ENCODE measurements at places on chromosomes 1 and 21.

DNA sequence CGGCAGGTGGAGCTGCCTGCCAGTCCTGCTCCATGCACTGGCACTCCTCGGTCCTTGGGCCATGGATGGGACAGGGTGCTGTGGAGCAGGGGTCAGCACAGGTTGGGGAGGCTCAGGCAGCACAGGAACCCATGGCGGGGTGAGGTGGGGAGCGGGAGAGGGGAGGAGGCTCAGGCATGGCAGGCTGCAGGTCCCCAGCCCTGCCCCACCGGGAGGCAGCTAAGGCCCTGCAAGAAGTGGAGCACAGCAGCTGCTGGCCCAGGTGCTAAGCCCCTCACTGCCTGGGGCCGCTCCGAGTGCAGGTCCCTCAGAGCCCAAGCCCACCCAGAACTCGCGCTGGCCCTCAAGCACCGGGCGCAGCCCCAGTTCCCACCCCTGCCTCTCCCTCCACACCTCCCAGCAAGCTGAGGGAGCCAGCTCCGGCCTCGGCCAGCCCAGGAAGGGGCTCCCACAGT lies 691 bp upstream of the GBP5 start:
- DNase-seq: no peak

DNA sequence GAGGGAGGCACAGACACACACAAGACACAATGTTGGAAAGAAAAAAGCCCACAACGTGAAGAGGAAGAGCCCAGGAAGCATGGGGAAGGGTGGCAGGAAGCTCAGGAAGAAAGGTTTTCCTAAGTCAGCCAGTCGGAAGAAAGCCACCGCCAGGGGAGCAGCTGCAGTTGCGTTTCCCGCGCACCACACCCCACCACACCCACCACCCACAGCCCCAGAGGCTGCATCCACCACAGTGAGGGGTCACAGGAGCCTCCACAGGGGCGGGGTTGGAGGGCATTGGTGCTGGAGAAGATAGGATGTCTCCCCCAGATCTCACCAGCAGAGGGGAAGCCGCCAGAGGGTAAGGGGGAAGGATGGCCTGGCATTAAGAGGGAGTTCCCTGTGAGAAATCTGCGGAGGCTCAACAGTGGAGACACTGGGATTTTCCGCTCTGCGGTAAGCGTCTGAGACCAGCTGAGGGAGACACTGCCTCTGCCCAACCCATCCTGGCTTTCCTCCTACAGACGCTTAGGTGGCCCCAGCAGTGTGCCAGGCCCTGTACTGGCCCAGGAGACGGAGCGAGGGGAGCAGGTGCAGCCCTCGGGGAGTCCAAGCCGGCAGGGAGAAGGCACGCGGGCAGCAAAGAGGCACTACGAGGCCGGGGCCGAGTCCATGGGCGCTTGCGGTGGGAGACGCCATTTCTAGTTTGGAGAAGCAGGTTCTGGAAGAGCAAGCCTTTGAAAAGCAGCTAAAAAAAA lies 19.8 kb downstream of the PGLYRP3 start:
- no peak for DNase-seq

GRCh38 chr1:225506727-225507126 lies 78.9 kb upstream of the LBR start:
- no peak for DNase-seq

GRCh38 chr1:245690156-245690690 lies 535.4 kb downstream of the KIF26B start:
- DNase-seq: no peak

GRCh38 chr1:202806845-202807450 lies 1.3 kb downstream of the KDM5B start:
- DNase-seq: peak; percentile 14

DNA sequence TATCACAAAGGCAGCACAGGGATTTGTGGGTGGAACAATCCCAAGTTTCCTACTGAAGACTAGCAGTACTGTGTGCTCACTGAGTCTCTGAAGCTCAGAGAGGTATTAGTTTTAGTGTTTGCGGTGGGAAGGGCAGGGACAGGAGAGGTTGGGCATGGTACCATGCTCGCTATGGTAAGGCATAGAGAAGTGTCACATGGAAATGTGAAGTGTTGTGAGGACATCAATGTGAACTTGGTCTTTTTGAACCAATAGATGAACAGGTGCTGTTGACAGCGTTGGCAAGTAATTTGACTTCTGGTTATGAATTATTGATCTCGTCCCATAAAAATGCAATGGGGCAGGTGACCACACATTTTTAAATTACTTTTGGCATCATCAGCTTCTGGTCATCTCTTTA lies 55.8 kb upstream of the ADAMTS1 start:
- no peak for DNase-seq

GRCh38 chr1:101259744-101260148 lies 22.9 kb downstream of the S1PR1 start:
- no peak for DNase-seq

GRCh38 chr21:38600106-38600505 lies 101.8 kb upstream of the ERG start:
- DNase-seq: no peak

- DNase-seq: no peak
Measured at GRCh38 chr21:39527067-39527595, 75.4 kb downstream of the SH3BGR start.

DNA sequence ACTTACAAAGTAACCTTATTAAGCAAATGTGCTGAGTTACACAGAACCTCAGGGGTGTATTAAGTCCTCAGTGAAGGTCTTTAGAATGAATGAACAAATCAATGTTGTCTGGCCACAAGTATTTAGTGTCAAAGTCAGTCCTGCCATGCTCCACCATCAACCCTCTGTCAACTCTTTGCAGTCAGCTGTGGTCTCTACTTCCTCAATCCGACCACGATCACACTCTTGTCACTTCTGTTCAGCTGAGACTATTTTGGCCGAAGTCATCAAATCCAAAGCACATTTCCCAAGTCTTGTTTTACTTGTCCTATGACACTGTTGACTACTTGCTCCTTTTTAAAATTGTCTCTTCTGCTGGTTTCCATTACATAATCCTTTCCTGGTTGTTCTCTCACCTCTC lies 173.5 kb downstream of the ST6GALNAC5 start:
- no peak for DNase-seq

DNA sequence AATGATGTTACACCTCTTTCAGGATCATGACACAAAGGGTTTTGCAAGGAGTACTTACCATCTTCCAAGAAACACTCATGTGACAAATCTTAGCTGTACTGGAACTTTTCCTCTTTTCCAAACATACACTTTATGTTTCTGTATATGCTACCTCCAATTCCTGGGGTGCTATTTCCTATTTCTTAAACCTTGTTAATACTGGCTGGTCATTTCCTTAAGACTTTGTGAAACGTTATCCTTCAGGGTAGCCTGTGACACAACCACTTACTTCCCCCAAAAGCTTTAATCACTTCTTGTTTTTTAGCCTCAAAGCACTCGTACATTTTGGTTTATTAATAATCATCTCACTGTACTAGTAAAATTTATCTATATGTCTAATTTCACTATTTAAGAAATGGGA lies 39.4 kb downstream of the OR10Z1 start:
- DNase-seq: no peak

DNA sequence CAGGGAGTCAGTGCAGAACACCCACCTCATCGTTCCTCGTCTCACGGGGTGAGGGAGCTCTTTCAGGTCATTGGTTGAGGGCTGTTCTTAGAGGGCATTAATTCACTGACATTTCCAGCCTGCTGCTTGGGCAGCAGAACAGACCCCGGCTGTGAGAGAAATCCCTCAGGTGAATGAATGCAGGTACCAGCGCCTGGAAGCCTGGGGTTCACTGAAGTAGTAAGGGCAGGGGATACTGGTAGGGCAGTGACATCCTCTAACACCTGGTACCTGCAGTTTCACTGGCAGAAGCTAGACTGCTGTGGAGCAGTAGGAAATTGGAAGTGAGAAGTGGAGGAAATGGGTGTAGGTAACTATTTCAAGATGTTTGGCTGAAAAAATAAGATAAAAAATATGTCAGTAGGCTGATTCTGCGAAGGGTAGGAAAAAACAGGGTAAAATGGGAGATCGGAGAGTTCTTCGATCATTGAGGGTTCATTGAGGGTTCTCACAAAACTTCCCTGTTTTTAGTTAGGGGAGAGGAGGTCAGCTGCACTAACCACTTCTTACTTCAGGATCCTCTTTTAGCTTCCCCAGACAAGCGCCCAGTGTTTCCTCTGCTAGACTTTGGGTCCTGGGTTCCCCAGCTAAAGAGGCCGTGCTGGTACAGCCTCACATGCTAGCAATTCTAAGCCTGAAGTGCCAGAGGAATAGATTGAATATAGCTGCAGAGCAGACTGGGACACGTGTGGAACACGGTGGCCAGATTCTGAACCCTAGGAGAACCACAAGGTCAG lies 55.2 kb downstream of the RNF220 start:
- no peak for DNase-seq

DNA sequence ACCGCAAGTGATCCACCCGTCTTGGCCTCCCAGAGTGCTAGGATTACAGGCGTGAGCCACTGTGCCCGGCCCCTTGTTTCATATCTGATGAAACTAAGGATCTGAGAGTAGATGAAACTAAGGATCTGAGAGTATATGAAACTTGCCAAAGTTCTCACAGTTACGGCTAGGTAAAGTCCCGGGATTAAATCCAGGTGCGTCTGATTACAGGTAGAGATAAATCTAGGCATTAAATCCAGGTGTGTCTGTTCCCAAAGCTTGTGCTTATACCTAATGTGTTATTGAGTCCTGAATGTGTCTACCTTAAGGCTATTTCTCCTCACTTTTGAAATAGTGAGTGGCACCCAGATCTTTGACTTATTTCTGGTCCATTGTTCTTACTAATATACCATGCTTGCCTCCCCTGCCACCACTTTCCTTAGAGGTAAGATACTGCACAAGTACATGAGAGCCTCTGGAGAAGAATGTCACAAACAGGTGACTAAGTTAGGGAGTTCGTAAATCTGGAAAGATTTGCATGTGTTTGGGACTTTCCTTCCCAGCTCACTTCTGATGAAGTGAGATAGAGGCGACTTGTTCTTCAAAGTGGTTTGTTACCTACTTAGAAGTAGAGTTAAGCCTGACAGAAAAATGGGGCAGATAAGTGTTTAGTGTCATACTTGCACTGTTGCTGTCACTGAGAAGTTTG lies 66.5 kb downstream of the AK4 start:
- DNase-seq: no peak

GRCh38 chr1:47178654-47179016 lies 11.2 kb downstream of the PDZK1IP1 start:
- DNase-seq: no peak

DNA sequence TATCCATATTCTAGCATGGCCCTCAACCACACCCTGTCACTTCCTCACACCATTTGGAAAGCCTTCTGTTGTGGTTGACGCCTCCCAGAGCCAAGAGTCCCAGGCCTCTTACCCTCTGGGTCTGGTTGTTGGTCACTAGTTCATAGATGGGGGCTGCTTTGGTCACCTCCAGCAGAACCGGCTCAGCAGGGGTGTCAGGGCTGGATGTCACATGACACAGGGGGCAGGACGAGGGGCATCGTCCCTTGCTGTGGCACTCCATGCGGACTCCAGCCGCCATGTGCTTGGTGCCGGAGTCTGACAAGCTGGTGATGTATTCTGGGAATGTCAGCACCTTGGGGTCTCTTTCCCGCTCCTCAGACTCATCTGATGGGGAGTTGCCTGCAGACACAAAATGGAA lies 270.1 kb downstream of the ASTN1 start:
- no peak for DNase-seq

DNA sequence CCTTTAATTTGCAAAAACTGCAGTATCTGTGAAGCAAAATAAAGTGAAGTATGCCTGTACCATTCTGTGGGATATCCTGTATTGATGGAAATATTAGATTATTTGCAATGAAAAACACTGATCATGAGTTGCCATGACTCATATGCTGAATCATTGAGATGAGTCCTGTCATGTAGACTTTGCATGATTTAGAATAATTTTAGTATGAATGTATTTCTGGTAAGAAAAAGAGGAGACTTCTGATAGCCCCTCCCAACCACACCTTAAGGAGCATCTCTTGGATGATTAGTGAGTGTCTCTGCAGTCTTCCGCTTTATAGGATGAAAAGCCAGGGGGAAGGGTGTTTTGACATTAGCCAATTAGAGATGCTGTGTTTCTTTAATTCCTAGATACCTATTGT lies 55.2 kb upstream of the PTGS2 start:
- DNase-seq: no peak

- no peak for DNase-seq
Measured at GRCh38 chr1:225509770-225510169, 81.9 kb upstream of the LBR start.

- DNase-seq: no peak
Measured at GRCh38 chr1:8157765-8158164, 131.7 kb upstream of the ERRFI1 start.

DNA sequence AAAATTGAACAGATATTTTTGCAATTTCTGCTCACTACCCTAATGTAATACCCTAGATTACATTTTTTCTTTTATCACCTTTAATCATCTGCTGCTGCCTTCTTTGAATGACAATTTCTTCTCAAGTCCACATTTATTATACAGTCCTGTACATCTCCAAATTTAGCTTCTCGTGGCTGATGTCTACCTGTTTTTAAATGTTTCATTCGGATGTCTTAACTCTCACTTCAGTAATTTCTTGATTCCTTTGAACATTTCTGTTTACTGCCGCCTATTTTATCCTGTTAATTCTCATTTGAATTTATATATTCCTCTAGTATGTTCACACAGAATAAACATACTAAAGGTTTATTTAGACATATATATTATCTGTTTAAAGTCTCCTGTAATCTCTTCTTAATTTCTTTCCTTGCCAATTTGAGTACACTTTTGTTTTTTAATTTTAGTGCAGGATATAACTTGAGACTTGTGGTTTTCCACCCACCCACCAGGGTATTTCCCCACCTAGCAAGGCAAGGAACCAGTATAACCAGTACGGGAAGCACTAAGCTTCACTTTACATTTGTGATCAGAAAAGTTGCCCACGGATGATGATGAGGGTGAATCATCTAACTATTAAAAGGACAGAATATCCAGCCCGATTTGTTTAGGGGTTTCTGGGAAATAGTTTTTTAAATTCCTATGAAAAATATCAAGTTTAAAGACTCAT lies 12.7 kb downstream of the INSL5 start:
- DNase-seq: peak; percentile 3

GRCh38 chr1:106456832-106457231 lies 599.6 kb upstream of the PRMT6 start:
- no peak for DNase-seq

- DNase-seq: no peak
Measured at GRCh38 chr1:198549866-198550265, 9.4 kb upstream of the ATP6V1G3 start.

DNA sequence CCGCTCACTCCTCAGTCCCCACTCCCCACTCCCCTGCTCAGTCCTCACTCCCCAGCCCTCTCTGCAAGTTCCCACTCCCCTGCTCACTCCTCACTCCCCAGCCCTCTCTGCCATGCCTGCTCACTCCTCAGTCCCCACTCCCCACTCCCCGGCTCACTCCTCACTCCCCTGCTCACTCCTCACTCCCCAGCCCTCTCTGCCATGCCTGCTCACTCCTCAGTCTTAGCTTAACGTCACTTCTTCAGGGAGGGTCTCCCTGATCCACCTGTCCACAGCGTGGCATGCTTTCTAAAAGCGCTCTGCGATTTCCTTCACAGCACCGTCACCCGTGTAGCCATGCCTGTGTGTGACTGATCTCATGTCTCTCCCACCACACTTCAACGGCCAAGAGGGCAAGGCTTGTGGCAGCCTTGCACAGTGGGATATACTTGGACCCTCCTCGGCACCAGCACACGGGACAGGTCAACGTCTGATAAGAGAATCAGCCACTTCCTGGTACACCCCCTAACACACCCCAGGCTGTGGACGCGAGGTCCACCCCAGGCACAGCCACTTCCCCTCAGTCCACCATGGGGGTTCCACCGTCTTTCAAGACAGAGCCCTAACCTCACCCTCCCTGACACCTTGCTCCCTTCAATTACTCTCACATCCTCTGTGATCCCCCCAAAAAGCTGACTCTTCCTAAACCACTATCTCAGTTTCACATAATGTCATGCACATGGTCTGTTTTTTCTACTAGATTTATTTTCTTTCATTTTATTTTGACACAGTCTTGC lies 14.0 kb downstream of the PRDM15 start:
- DNase-seq: no peak

All from stimulated activated CD8-positive, alpha-beta memory T cell treated with anti-CD3 and anti-CD28 coated beads, Interleukin-2, amount 100 ng/mL, for 48 hours (primary cell).